ENCODE measurements at places on chromosomes 6 and 20.

GRCh38 chr20:16803965-16804792 is 56.0 kb downstream of the OTOR start:
- peak; percentile 12 for DNase-seq

DNA sequence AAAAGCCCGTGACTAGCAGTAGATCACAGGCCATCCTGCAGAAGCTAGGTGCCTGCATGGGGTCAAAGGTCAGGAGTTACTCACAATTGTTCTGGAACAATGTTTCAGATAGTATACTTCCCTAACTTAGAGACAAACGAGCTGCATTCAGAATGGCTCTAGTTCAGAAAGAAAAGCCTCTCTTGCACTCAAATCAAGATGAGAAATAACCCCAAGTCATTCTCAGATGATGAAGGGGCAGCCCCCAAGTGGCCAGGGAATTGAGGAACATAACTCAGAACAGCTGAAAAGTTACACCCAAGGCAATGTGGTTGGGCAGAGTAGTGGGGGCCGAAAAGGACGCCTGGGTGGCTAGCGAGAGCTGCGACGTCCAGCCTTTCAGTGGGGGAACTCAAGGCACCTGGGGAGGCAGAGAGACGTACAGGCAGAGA is 27.8 kb downstream of the FYN start:
- DNase-seq: no peak

GRCh38 chr20:2917266-2917665 is 44.0 kb downstream of the PTPRA start:
- DNase-seq: no peak

DNA sequence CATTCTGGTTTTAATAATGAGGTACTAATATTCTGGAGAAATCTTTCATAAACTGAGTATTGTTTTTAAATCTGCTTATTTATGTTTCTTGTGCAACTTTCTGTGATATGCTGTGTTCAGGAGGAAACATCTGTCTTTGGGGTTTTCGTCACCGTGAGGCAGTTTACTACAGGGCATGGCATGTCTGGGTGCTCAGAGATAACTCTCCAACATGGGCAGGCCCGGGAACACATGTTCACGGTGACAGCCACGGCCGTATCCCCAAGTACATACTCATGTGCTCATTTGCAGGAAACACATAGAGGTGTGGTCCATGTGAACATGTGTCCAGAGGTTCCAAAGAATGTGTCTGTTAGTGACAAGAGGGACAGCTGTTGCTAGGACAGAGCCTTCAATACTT is 62.1 kb upstream of the CNKSR3 start:
- no peak for DNase-seq

GRCh38 chr20:44067650-44068081 is 119.3 kb downstream of the JPH2 start:
- no peak for DNase-seq

GRCh38 chr6:132259070-132259469 is 142.2 kb downstream of the MOXD1 start:
- DNase-seq: no peak

DNA sequence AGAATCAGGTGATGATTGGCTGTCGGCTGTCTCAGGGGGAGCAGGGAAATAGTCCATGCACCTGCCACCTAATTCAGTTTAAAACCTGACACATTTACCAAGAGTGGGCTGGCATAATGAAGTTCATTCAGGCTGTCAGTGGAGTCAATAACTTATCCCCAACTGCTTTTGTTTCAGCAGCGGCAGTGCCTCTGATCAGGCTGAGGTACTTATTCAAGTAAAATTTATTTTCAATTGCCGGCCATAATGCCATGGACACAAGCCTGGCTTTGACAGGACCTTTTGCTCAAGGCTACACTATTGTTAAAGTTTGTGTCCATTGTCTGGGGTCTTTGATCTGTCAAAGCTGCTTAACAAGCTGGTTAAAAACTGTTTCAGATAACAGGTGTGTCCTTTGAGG is 20.6 kb downstream of the OLIG3 start:
- no peak for DNase-seq

GRCh38 chr6:154230393-154230792 is 126.2 kb downstream of the IPCEF1 start:
- DNase-seq: no peak

- DNase-seq: no peak
Measured at GRCh38 chr6:142530566-142530965, 228.8 kb downstream of the ADGRG6 start.

DNA sequence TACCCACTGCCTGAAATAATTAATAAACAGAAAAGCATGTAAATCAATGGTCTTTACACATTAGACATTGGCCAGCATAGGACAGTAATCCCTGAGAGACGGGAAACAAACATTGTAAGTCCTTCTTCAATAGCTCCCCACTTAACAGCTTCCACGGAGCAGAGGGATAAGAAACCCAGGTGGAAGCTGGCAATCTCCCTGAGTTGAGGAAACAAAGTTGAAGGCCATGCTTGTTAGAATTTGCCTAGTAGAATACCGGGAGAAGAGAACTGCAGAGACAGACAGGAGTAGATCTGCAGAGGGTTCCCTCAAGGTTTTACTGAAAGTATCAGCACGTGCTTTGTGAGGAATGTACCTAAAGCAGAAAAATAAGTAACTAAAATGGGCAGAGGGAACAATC is 33.9 kb downstream of the REV3L start:
- DNase-seq: no peak

- no peak for DNase-seq
Measured at GRCh38 chr6:15113587-15113986, 132.3 kb upstream of the JARID2 start.

DNA sequence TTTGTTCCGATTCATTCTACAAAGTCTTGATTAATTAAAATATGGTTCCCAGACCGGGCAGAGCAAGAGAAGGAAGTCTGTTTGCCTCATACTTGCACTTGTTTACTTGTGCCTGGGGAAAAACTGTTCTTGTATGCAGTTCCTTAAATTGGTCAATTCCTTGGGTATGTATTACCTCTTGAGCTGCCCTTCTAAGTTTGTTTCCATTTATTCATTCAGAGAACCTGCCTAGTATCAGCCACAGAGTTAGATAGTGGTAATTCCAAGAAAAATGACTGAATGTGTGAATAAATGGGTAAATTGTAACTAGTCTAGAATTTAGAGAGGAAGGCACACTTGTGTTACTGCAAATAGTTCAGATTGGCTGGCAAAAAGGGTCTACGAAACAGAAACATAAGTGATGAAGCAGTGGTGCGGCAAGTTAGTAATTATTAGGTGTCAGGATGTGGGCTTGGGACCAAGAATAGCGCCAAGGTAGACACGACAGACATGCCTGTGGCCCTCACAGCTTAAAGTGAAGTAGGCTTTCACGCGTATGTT is 525 bp upstream of the MAK start:
- no peak for DNase-seq

DNA sequence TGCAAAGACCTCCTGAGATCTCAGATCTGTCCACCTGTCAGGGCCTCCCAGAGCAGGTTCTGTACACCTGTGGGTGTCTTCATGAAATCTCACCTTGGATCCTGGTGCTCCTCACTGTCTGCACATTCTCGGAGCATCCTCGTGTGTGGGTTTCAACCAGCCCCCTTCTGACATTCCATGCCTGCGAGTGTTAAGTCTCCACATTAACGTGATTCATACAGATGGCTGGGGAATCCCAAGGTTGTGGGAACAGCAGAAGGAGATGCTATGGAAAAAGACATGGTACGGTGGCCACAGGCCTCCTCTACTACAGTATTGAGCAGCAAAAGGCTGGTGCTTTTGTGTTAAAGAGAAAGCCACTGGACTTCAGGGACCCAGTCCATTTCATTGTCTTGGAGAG is 556.5 kb downstream of the DHX35 start:
- DNase-seq: no peak

Measured in heart left ventricle (tissue), 16 donors.